ENCODE measurements at places on chromosomes 3 and 15. TPM values are rescaled to one million over a fixed set of nuclear protein-coding genes. Genes with fewer than 3 reads are reported as not detected.
A peak's percentile ranks its signal among the peaks of the same experiment; 100 is the strongest.

The LRRC49 gene
- total RNA-seq, result 6.5 TPM

GRCh38 chr3:12868039-12869034 lies 27.0 kb upstream of the RPL32 start:
- DNase-seq, result peak; percentile 79

- no peak for DNase-seq
These were observed 42.5 kb upstream of the DYNC1LI1 start for GRCh38 chr3:32613183-32613582.

The NRG4 gene
- not detected for total RNA-seq

GRCh38 chr15:74265046-74265639 lies 29.0 kb downstream of the CCDC33 start:
- DNase-seq, result peak; percentile 31

GRCh38 chr15:39397883-39398282 lies 183.0 kb upstream of the THBS1 start:
- DNase-seq, result peak; percentile 64

- DNase-seq, result no peak
These were observed 63.8 kb upstream of the GLCE start for GRCh38 chr15:69096626-69097025.

GRCh38 chr3:180690061-180690460 lies 10.8 kb upstream of the CCDC39 start:
- DNase-seq, result no peak

- DNase-seq, result no peak
These were observed 17.4 kb upstream of the ACAP2 start for GRCh38 chr3:195460091-195460713.

DNA sequence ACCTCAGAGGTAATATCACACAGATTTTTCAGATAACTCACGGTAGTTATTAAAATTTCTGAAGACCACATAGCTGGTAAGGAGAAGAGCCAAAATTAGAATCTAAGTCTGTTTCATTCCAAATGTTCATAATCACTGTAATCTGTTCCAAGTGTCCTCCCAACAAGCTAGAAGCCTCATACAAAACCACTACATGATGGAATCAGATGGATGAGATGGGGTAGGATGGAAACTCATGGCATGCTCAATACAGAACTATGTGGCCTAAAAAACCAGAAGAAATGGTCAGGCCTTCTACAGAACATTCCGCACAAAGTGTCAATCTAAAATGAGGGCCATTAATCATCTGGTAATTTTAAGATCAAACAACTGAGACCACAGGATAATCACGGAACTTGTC lies 91.8 kb downstream of the THBS1 start:
- DNase-seq, result no peak

GRCh38 chr15:63587527-63587926 lies 9.7 kb upstream of the FBXL22 start:
- peak; percentile 90 for DNase-seq

GRCh38 chr3:61903931-61904657 lies 342.7 kb downstream of the PTPRG start:
- peak; percentile 17 for DNase-seq

The DUOX2 gene
- not detected for total RNA-seq

DNA sequence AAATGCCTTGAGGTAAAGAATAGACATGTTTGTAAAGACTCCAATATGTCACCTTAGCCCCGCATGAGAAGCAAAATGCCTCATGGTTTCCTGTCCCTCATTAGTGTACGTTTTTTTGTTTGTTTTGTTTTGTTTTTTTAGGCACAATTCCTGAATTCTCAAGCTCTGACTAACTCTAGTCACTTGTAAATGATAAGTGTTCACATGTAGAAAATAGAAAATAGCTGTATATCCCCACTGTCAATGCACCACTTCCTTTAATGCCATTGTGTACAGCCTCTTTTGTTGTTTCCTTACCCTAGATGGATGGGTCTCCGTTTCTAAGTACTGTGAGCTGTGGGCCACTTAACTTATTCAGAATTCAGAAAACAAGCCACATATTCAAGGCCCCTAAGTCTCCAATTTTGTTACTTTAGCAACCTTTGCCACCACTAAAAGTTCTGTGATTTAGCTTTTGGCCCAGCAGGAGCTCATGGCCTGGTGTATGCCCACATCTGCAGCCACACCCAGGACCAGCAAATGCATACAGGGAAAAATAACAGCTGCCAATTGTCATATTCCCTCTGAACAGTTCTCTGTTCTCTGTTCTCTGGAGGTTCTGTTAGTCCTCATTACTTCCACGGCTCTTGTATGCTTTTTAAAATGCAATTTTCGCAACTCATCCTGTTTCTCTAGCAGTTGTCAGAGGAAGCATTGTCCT lies 655.5 kb downstream of the GBE1 start:
- peak; percentile 9 for DNase-seq

DNA sequence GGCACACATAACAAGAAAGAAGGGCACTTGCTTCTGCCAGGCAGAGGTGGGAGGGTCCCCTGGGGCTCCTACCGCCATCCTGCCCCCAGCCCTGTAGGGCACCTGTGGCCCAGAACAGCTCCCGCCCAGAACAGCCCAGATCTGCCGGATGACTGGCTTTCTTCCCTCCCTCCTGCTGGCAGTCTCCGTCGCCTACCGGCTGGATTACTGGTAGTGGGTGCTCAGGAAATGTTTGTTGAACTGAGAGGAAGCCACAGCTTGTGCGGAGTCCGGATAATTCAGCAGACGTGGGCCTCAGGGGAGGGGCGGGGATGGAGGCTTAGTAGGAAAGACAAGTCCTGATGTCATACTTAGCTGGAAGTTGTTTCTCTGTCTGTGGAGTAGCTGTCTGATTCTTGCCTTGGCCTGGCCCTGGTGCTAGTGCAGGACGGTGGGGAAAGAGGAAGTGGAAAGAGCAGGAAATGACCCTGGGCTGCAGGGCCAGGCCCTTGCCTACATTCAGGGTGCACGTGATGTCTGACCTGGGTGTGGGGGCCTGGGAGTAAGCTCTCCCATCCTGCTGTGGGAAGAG lies 6.7 kb downstream of the CCDC9B start:
- no peak for DNase-seq

The CASR gene
- not detected for total RNA-seq

The ITGB5 gene
- 224 TPM for total RNA-seq

DNA sequence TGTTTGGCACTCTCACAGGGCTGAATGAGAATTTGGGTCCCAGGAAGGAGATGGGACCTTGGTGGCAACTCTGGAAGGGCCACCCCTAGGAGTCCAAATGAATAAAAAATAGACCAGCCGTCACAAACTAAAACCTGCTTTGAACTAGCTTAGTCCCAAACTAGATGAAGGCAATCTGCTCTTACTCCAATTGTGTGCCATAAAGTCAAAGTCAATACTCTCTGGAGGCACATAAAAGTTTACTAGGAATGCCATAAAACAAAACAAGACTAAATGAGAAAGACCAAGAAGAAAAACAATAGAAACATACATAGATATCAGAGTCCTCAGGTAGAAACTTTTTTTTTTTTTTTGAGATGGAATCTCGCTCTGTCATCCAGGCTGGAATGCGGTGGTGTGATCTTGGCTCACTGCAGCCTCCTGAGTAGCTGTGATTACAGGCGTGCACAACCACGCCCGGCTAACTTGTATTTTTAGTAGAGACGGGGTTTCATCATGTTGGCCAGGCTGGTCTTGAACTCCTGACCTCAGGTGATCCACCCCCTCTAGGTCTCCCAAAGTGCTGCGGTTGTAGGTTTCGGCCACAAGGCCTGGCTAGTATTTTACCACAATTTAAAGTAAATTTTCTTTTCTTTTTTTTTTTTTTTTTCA lies 8.1 kb downstream of the GOLGA6L2 start:
- no peak for DNase-seq

The DUOX1 gene
- not detected for total RNA-seq

DNA sequence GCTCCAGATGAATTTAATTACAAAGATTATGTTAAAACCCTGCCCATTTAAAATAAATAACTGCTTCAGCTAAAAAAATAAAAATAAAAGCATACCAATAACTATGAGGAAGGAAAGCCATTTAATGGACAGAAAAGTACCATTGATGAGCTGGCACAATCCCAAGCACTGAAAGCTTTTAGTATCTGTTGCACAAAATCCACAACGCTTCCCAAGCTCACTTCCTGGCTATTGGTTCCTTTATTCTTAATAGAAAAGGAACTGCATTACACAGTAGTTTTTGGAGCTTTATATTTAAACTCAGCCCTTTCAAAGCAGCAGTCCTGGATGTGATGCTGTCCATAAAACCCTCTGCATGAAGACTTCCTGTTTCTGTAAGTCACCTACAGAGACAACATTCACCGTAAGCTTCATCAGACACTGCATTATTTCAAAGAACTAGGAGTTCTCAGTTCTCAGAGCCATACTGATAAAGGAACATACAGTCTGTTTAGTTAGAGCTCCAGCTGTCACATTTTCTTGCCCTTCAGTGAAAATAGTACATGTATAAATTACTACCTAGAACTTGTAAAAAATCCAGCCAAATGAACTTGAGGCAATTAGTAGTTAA lies 81.5 kb downstream of the CSNK1G1 start:
- no peak for DNase-seq

The FMN1 gene
- total RNA-seq, result 5.3 TPM

DNA sequence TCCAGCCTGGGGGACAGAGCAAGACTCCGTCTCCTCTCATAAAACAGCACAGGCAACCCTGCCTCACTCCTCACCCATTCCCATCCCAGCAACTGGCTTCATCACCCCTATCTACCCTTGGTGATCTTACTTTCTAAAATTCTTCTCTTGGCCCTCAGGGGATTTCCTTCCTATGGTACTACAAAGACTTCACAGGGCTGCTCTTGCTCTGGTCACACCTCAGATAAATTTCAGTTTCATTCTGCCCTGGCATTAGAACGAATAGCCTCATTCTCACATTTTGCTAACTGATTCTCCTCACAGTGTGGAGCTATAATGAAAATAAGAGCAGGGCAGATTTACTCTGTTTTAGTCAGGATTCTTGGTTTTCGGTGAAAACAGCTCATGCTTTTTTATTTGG lies 22.1 kb upstream of the CRBN start:
- no peak for DNase-seq

The ANKRD34C gene
- total RNA-seq, result not detected

DNA sequence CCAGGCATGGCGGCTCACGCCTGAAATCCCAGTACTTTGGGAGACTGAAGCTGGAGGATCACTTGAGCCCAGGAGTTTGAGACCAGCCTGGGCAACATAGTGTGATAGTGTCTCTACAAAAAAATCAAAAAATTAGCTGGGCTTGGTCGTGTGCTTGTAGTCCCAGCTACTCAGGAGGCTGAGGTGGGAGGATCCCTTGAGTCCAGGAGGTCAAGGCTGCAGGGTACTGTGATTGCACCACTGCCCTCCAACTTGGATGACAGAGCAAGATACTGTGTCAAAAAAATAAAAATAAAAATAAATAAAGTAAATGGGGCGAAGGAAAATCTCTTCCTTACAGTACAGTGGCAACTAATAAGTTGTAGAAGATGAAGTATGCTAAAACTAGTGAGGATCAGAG lies 29.6 kb downstream of the LSM3 start:
- no peak for DNase-seq

DNA sequence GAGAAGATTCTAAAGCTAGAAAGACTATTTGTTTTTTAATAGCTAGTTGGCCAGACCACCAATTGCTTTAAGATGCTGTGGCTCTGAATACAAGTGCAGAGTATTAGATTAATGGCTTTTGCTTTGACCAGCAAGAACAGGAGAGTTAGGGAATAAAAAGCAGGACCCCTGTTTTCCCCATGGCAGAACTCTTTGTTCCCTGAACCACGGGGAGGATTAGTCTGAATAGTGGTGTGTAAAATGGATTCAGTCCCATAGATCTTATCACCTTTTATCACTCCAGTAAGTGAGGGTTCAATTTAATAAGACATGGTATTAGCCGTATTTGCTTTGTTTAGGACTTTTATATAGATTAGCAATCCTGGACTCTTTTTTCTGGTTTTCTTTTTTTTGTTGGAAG lies 562.6 kb upstream of the DPPA4 start:
- DNase-seq, result no peak

The SCN11A gene
- total RNA-seq, result not detected

GRCh38 chr15:43183270-43183669 lies 1.9 kb upstream of the CCNDBP1 start:
- DNase-seq, result no peak

GRCh38 chr3:141105828-141106628 lies 54.9 kb downstream of the SPSB4 start:
- peak; percentile 79 for DNase-seq

The C3orf85 gene
- total RNA-seq, result not detected

The GPR62 gene
- 0.02 TPM for total RNA-seq

GRCh38 chr3:169122416-169122815 lies 541.1 kb downstream of the MECOM start:
- DNase-seq, result no peak

The TF gene
- total RNA-seq, result not detected

The SLC38A3 gene
- 0.89 TPM for total RNA-seq

GRCh38 chr3:182814419-182815062 lies 21.2 kb downstream of the ATP11B start:
- DNase-seq, result no peak

DNA sequence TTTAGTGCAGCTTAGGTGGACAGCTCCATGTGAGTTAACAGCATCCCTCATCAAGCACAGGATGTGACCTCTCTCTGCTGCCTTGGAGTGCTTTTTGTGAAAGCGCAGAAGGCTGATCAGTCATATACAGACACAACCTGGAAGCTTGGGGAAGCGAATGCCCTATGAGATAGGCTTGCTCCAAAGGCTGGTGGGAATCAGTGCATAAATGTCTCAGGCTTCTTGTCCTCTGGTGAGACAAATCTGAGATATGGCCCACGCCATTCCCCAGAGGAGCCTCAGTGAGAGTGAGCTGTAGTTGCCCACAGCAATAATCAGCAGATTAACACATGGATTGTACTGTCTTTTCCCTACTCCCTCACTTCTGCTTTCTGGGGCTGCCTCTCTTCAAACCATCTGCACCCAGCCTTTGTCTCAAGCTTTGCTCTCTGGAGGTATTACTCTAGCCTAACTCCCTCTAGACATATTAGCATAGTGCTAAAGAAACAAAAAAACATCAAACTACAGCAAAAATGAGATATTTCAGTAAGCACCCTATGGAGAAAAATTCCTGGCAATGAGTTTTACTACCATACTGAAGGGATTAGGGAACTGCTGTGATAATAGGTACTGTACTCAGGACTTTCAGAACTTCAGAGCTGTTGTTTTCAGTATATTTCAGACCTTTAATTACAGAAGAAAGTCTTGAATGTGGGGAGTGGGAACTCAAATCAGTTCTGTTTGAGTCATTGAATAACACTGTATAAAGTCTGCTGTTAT lies 113.7 kb downstream of the OXSM start:
- no peak for DNase-seq

DNA sequence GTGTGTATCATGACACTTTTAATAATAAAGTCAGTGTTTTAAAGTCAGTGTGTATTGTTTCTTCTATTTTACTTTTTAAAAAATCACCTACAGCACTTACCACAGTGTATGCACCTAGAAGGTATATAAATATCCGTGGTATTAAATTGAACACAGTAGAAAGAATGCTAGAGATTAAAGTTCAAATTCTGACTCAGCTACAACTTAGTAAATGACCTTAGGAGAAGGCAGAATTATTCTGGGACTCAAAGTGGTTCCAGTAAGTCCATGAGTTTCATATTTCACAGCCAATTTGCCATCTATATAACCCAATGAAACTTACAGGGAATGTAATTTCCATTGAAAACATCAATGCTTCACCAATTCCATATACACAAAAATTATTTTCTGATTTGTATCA lies 52.7 kb upstream of the MAP4 start:
- peak; percentile 9 for DNase-seq

All from M059J (cell line).